ENCODE measurements at places on chromosomes 2 and 18. TPM values are rescaled to one million over a fixed set of nuclear protein-coding genes. Genes with fewer than 3 reads are reported as not detected.

Gene NEU2
- total RNA-seq: not detected

DNA sequence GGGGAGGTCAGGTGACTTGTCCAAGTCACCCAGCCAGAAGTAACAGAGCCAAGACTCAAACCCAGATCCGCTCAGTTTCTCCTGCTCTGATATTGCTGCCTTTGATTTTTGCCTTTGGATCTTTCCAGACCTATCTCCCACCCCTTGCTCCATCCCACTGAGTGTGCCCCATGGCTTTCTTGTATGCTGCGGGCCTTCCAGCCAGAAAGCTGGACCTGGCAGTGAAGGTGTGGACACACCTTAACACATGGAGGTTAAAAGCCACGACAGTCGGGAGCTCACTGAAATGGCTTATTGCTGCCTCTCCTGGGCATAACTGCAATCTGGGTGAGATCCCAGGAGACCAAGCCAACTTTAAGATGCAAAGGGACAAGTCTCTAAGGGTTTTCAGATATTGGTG, 86.7 kb downstream of the LONRF2 start:
- DNase-seq: no peak
- no peak overlapping the region for H3K4me3 ChIP-seq
- no peak overlapping the region for H3K27ac ChIP-seq
- no peaks in the 10 kb centered on the region for H3K36me3 ChIP-seq
- no peaks in the 10 kb centered on the region for H3K27me3 ChIP-seq

Gene SLC40A1
- total RNA-seq: 139 TPM

DNA sequence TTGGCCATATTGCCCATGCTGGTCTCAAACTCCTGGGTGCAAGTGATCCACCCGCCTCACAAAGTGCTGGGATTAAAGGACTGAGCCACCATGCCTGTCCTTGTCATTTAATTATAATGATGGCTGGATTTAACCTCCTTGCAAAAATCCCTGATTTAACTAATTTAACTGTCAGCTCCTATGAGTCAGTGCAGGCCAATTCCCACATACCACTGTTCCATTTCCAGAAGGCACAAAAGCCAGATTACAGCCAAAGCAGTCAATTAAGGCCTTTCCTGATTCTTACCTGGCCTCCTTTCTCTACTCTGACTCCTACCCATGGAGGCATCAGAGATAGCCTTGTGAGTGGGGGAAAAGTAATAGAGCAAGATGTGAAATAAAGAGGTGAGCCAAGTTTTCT, 12.3 kb upstream of the SLC35F5 start:
- no peaks in the 10 kb centered on the region for H3K4me1 ChIP-seq
- H3K27me3 ChIP-seq: no peaks in the 10 kb centered on the region

DNA sequence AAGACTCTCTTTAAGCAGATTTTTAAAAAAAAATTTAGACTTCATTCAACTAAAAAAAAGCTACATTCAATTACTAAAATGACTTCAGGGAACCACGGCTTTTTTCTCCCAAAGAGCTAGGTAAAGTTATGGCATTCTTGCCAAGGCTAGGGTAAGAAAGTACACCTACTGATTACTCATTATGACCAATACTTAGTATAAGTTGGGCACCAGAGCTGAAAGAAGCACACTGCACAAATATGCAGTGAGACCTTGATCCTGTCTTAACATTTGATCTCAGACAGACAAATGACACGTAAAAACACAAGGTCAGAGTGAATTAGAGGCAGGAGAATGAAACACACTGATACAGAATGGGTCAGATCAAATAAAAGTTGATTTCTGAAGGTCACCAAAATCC, 88.7 kb downstream of the THADA start:
- no peak overlapping the region for H3K27ac ChIP-seq
- H3K4me1 ChIP-seq: no peaks in the 10 kb centered on the region
- H3K4me3 ChIP-seq: no peak overlapping the region
- no peak for DNase-seq
- no peaks in the 10 kb centered on the region for H3K36me3 ChIP-seq
- no peaks in the 10 kb centered on the region for H3K27me3 ChIP-seq

Gene MFSD2B
- total RNA-seq: 0.76 TPM

Gene UGT1A6
- total RNA-seq: 0.31 TPM

Gene POTEI
- total RNA-seq: under 0.01 TPM

Gene CLEC4F
- total RNA-seq: 0.78 TPM

Gene FAM117B
- total RNA-seq: 14.1 TPM

- DNase-seq: no peak
- no peaks in the 10 kb centered on the region for H3K36me3 ChIP-seq
- no peak overlapping the region for H3K4me3 ChIP-seq
- no peaks in the 10 kb centered on the region for H3K27me3 ChIP-seq
- H3K27ac ChIP-seq: no peak overlapping the region
Measured at GRCh38 chr2:112691881-112692281, 28.9 kb upstream of the NT5DC4 start.

- no peaks in the 10 kb centered on the region for H3K36me3 ChIP-seq
- H3K4me3 ChIP-seq: no peak overlapping the region
- H3K27me3 ChIP-seq: no peaks in the 10 kb centered on the region
- DNase-seq: no peak
- no peak overlapping the region for H3K27ac ChIP-seq
Measured at GRCh38 chr2:160908157-160908556, 252.1 kb upstream of the TANK start.

- H3K4me1 ChIP-seq: peaks cover 30% of the 10 kb centered on the region
- no peak overlapping the region for H3K4me3 ChIP-seq
- peak overlapping the region; percentile 37 for H3K27ac ChIP-seq
- H3K27me3 ChIP-seq: no peaks in the 10 kb centered on the region
- H3K36me3 ChIP-seq: no peaks in the 10 kb centered on the region
- no peak for DNase-seq
Measured at GRCh38 chr2:109217362-109218086, 88.5 kb downstream of the SH3RF3 start.

GRCh38 chr2:74233648-74234047, 35.2 kb downstream of the MTHFD2 start:
- no peaks in the 10 kb centered on the region for H3K27me3 ChIP-seq
- no peak overlapping the region for H3K4me3 ChIP-seq
- H3K27ac ChIP-seq: no peak overlapping the region

Gene CFAP65
- total RNA-seq: 0.26 TPM

DNA sequence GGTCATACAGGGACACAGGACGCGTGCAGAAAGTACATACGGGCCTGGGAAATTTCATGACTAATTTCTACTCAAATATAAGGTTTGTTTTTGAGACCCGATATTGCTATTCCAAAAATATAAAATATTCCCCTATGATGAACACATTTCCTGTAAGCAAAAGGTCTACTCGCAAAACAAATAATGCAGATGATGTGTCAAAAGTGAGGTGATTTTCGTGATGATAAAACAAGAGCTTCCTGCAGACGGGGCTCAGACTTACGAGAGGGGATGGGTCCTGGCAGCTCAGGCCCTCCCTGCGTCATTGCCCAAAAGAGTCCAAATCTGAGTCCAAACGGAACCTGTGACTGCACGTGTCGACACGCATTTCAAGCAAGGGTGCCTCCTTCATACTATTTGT, 62.7 kb downstream of the MBP start:
- no peak for DNase-seq
- peaks cover 72% of the 10 kb centered on the region for H3K4me1 ChIP-seq
- no peaks in the 10 kb centered on the region for H3K36me3 ChIP-seq
- H3K27me3 ChIP-seq: no peaks in the 10 kb centered on the region
- peak overlapping the region; percentile 26 for H3K27ac ChIP-seq
- no peak overlapping the region for H3K4me3 ChIP-seq

DNA sequence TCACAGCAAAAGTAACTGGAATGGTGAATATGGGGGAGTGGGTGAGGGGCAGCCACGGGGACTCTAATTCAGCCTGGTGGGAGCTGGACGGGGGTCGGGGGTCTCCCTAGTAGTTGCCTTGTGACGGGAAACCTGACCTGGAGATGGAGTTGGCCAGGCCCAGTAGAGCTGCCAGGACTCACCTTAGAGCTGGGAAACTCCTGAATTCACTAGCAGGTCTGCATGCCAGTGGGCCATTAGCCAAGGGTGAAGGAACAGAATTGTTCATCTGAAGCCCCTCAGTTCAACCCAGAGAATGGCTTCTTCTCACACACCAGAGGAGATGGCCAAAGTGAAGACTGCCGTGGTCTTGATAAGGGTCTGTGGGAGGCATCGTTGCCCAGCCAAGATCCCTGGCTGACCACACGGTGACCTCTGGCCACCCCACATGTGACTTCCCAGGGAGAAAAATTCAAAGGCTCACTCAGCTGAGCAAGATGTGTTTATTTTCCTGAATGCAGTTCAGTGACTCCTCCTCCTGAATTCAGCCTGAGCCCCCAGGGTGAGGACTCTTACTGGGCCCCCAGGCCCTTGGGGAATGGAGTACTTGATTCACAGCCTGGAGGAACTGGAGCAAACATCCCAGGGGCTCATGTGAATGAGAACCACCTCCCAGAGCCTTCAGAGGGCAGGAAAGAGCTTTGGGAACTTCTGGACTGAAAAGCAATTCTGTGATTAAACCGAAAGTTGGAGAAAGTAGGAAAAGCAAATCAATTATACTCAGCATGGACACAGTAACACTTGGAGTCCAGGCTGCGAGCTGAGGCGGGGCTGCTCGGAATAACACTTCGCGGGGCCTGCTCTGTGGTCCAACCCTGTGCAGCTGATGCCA, 25.2 kb downstream of the MOCOS start:
- H3K36me3 ChIP-seq: no peaks in the 10 kb centered on the region
- H3K4me1 ChIP-seq: no peaks in the 10 kb centered on the region
- no peaks in the 10 kb centered on the region for H3K27me3 ChIP-seq
- no peak overlapping the region for H3K4me3 ChIP-seq
- H3K27ac ChIP-seq: no peak overlapping the region

- H3K36me3 ChIP-seq: peaks cover 39% of the 10 kb centered on the region
- peaks cover 18% of the 10 kb centered on the region for H3K4me1 ChIP-seq
- H3K27ac ChIP-seq: no peak overlapping the region
- DNase-seq: peak; percentile 72
- H3K27me3 ChIP-seq: no peaks in the 10 kb centered on the region
Measured at GRCh38 chr2:69518841-69519240, 81.6 kb upstream of the NFU1 start.

Gene CD226
- total RNA-seq: 5.8 TPM

GRCh38 chr2:149860276-149860921, 272.8 kb upstream of the MMADHC start:
- H3K27me3 ChIP-seq: no peaks in the 10 kb centered on the region
- no peak overlapping the region for H3K4me3 ChIP-seq
- no peaks in the 10 kb centered on the region for H3K36me3 ChIP-seq
- no peaks in the 10 kb centered on the region for H3K4me1 ChIP-seq
- H3K27ac ChIP-seq: no peak overlapping the region
- DNase-seq: no peak

GRCh38 chr2:126664234-126664633, 8.3 kb downstream of the GYPC start:
- H3K27me3 ChIP-seq: no peaks in the 10 kb centered on the region
- no peaks in the 10 kb centered on the region for H3K36me3 ChIP-seq
- no peak overlapping the region for H3K4me3 ChIP-seq
- DNase-seq: no peak
- peaks cover 70% of the 10 kb centered on the region for H3K4me1 ChIP-seq
- H3K27ac ChIP-seq: peak overlapping the region; percentile 33

- no peaks in the 10 kb centered on the region for H3K27me3 ChIP-seq
Measured at GRCh38 chr2:58448065-58448507, 207.0 kb upstream of the FANCL start.

- H3K27ac ChIP-seq: no peak overlapping the region
- no peaks in the 10 kb centered on the region for H3K27me3 ChIP-seq
- H3K36me3 ChIP-seq: peaks cover 3% of the 10 kb centered on the region
- H3K4me3 ChIP-seq: no peak overlapping the region
- DNase-seq: no peak
Measured at GRCh38 chr18:9522952-9523351, 47.6 kb downstream of the RALBP1 start.

DNA sequence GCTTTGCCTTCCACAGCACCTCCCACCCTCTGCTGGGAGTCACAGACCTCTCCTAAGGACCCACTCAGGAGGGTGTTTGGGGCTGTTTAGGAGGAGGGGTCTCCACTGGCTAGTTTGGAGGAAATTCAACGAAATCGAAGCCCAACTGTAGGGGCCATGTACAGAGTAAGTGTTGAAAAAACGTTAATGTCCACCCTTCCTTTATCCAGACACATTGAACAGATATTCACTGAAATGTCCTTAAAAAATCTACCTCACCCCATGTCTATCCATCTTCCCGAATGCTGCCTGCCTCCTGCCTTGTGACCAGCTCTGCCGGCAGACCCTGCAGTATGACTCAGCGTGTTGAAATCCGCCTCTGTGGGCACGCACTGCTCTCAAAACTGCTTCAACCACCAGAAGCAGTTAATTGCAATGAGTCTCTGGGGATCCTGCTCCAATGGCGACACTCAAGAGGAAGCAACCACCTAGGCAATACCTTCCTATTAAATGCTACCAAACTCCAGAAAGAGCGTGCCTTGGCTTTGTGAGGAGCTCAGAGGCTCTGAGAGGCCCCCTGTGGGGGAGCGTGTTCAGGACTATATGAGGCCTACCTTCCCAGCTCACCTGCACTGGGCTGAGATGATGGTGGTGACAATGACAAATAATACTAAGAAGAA, 61.4 kb upstream of the RTN4 start:
- H3K4me1 ChIP-seq: peaks cover 26% of the 10 kb centered on the region
- H3K27me3 ChIP-seq: no peaks in the 10 kb centered on the region
- H3K4me3 ChIP-seq: no peak overlapping the region
- H3K27ac ChIP-seq: peak overlapping the region; percentile 78
- H3K36me3 ChIP-seq: no peaks in the 10 kb centered on the region
- DNase-seq: peak; percentile 88

Gene CD28
- 0.61 TPM for total RNA-seq

- peaks cover 47% of the 10 kb centered on the region for H3K4me1 ChIP-seq
- H3K4me3 ChIP-seq: no peak overlapping the region
- DNase-seq: no peak
- peak overlapping the region; percentile 100 for H3K27ac ChIP-seq
- peaks cover 24% of the 10 kb centered on the region for H3K36me3 ChIP-seq
Measured at GRCh38 chr2:70083344-70084156, 3.7 kb upstream of the PCBP1 start.

DNA sequence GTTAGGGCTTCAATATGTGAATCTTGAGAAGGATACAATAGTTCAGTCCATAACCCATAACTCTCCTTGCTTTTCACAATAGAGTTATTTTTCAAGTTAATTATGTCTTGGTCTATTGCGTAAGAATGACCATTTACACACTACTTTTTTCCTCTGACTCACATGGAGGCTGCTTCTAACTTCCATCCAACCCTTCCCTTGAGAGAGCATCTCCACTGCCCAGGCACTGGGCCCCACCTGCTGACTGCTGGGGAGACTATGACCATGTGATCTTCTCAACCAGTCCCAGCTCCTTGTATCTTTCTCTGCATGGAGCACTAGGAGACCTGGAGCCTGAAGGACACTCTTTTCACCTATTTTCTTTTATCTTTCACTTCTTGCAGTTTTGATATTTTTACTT, 251.5 kb downstream of the GPD2 start:
- no peak for DNase-seq
- H3K4me1 ChIP-seq: no peaks in the 10 kb centered on the region
- H3K4me3 ChIP-seq: no peak overlapping the region
- H3K27me3 ChIP-seq: no peaks in the 10 kb centered on the region

DNA sequence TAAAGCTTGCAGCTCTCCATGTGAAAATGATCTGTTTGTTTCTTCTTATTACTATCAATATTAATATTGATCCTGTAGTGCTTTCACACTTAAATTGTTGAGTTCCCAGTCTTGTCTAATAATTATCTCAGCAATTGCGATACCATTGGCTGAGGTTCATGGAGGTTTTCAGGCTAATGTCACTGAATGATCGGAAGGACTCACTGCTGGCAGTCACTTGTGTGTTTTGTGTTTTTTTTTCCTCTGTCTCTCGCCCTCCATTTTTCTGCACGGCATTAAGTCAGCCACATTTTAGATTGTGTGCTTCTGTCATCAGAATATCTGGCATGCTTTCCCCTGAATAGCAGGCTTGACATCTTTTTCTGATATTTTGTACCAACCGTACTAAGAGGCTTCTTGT, 43.7 kb downstream of the AGAP1 start:
- no peak overlapping the region for H3K27ac ChIP-seq
- no peak for DNase-seq
- no peaks in the 10 kb centered on the region for H3K36me3 ChIP-seq
- no peak overlapping the region for H3K4me3 ChIP-seq
- H3K27me3 ChIP-seq: no peaks in the 10 kb centered on the region
- peaks cover 8% of the 10 kb centered on the region for H3K4me1 ChIP-seq

Data from upper lobe of left lung (tissue), 6 donors.